ENCODE measurements at places on chromosomes 11 and 22. TPM values are rescaled to one million over a fixed set of nuclear protein-coding genes. Genes with fewer than 3 reads are reported as not detected.

UPB1 gene
- total RNA-seq = 0.30 TPM

TRIM64C gene
- total RNA-seq = not detected

MS4A14 gene
- not detected for total RNA-seq

SEZ6L gene
- total RNA-seq = not detected

PATE4 gene
- total RNA-seq = not detected

SCGB1A1 gene
- total RNA-seq = not detected

NTM gene
- total RNA-seq = 168 TPM

SYNGR1 gene
- 4.7 TPM for total RNA-seq

TMEM223 gene
- total RNA-seq = 16.1 TPM

HMGXB4 gene
- total RNA-seq = 17.5 TPM

CHRNA10 gene
- total RNA-seq = 0.59 TPM

PAK1 gene
- 18.4 TPM for total RNA-seq

DEFB131B gene
- not detected for total RNA-seq

MS4A7 gene
- total RNA-seq = not detected

NXPE4 gene
- not detected for total RNA-seq

LYVE1 gene
- not detected for total RNA-seq

PIWIL4 gene
- 2.5 TPM for total RNA-seq

SCUBE1 gene
- not detected for total RNA-seq

GSTT2B gene
- total RNA-seq = 4.2 TPM

OR2AT4 gene
- total RNA-seq = not detected

MIOX gene
- total RNA-seq = not detected

ST14 gene
- not detected for total RNA-seq

RNF26 gene
- 13.2 TPM for total RNA-seq

BTG4 gene
- total RNA-seq = not detected

DDTL gene
- 0.59 TPM for total RNA-seq

KCNQ1OT1 gene
- 5.0 TPM for total RNA-seq

ALG8 gene
- total RNA-seq = 33.1 TPM

C11orf98 gene
- 17.9 TPM for total RNA-seq

CEND1 gene
- 0.89 TPM for total RNA-seq

GLYAT gene
- total RNA-seq = not detected

C22orf31 gene
- total RNA-seq = not detected

TSPAN32 gene
- not detected for total RNA-seq

SLC5A12 gene
- total RNA-seq = not detected

LARGE2 gene
- total RNA-seq = not detected

NNMT gene
- total RNA-seq = 919 TPM

IFITM2 gene
- total RNA-seq = 13.1 TPM

RAB38 gene
- 2.9 TPM for total RNA-seq

PATE2 gene
- total RNA-seq = not detected

PTPN5 gene
- not detected for total RNA-seq

ZNF202 gene
- total RNA-seq = 6.2 TPM

KCNK7 gene
- 0.30 TPM for total RNA-seq

PLAAT4 gene
- 1.3 TPM for total RNA-seq

OR52N4 gene
- total RNA-seq = not detected

TMPRSS5 gene
- total RNA-seq = 0.09 TPM

EHF gene
- total RNA-seq = 16.0 TPM

PGA5 gene
- total RNA-seq = not detected

TNNI2 gene
- total RNA-seq = not detected

PGR gene
- total RNA-seq = under 0.01 TPM

BIRC3 gene
- 9.0 TPM for total RNA-seq

OR8K1 gene
- not detected for total RNA-seq

APOA4 gene
- not detected for total RNA-seq

YPEL1 gene
- 0.37 TPM for total RNA-seq

MGAT3 gene
- under 0.01 TPM for total RNA-seq

TMEM45B gene
- total RNA-seq = not detected

YAP1 gene
- 139 TPM for total RNA-seq

SLC15A3 gene
- 4.0 TPM for total RNA-seq

APOBEC3H gene
- not detected for total RNA-seq
